ENCODE measurements at places on chromosomes 13 and 19.

GRCh38 chr13:75945841-75946482 lies 309.8 kb downstream of the LMO7 start:
- H3K4me1 ChIP-seq = no peaks in the 10 kb centered on the region
- H3K27ac ChIP-seq = no peak overlapping the region
- DNase-seq = no peak
- no peak overlapping the region for H3K4me3 ChIP-seq
- no peaks in the 10 kb centered on the region for H3K27me3 ChIP-seq

GRCh38 chr13:102020611-102021216 lies 381.1 kb downstream of the FGF14 start:
- H3K4me3 ChIP-seq = no peak overlapping the region
- H3K27ac ChIP-seq = no peak overlapping the region
- H3K4me1 ChIP-seq = no peaks in the 10 kb centered on the region
- no peak for DNase-seq

- H3K4me1 ChIP-seq = no peaks in the 10 kb centered on the region
- no peak for DNase-seq
- no peak overlapping the region for H3K27ac ChIP-seq
Observed at GRCh38 chr13:26663791-26664190, 96.8 kb downstream of the GPR12 start.

DNA sequence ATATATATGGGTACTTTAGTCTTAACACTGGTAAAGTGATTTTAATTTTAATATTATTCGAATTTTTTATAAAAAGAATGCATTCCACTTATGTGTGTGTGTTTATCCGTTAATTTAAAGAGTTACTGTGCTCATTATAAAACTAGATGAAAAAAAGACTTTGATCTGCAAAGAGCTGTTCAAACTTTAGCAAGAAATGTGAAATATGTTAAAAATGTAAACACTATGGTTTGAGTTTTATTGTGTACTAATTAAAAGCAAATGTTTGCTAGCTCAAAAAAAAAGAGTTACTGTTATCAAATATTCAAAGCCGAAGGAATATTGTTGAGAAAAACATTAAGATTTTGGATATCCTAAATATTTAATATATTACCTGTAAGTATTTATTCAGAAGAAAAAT lies 34.5 kb downstream of the UFM1 start:
- no peaks in the 10 kb centered on the region for H3K4me1 ChIP-seq
- no peak overlapping the region for H3K4me3 ChIP-seq
- H3K27me3 ChIP-seq = no peaks in the 10 kb centered on the region
- H3K27ac ChIP-seq = no peak overlapping the region

DNA sequence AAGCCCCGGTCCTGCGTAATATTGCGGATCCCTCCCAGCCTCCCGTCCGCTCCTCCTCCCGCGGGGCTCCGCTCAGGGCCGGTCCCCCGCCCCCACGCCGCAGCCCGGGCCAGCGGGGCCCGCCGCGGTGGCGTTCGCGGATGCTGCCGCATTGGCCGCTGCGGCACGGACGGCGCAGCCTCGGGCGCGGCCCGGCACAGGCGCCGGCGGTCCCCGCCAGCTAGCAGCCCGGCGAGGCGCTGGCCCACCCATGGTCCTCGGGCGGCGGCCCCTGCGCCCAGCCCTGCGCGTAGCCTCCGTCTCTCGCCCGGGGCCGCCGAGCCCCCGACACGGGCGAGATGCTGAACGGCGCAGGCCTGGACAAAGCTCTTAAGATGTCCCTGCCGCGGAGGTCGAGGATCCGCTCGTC lies at the start of gene ATP8A2:
Gene ATP8A2 (plus strand): TSS at position 100 of the 409 bp plus-strand sequence. CDS start 239 bp downstream, at position 339.
- peaks cover 6% of the 10 kb centered on the region for H3K4me1 ChIP-seq
- H3K36me3 ChIP-seq = no peaks in the 10 kb centered on the region
- no peaks in the 10 kb centered on the region for H3K27me3 ChIP-seq
- no peak within 1 kb of the TSS for H3K27ac ChIP-seq

DNA sequence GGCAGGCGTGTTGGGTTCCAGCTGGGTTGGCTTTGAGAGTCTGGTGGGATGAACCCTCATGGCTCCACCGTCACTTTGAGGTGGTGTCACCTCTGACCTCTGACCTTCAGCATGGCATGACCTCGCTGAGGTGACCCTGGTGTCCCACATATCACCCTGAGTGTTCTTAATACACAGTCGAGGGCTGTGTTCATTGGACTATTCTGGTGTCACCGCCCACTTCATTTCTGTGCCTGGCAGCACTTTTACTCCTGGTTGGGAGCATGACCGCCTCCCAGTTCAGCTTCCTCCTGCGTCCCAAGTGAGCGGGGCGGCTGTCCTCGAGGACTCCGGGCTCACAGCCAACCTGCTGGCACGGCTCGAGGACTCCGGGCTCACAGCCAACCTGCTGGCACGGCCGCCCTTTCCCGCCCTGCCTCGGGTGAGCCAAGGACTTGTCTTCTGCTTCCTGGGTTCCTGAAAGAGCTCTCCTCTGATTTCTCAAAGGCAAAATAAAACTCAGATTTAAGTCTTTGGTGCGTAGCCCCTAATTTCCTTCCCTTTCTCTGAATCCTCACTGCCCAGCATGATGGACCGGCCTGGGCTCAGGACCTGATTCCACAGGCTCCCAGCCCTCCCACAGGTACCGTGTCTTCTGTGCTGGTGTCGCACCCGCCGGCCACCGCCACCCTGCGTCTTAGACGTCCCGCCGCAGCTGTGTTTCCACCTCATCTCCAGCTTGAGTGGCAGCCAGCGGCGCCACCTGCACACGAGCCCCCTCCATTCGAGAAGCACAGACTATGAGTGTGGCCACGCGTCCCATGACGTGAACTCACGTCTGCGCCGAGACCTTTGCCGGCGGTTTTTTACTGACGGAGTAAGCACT lies 10.4 kb downstream of the ATP4B start:
- H3K4me1 ChIP-seq = peaks cover 20% of the 10 kb centered on the region
- H3K4me3 ChIP-seq = no peak overlapping the region
- no peaks in the 10 kb centered on the region for H3K36me3 ChIP-seq
- H3K27me3 ChIP-seq = no peaks in the 10 kb centered on the region
- DNase-seq = no peak
- H3K27ac ChIP-seq = no peak overlapping the region

DNA sequence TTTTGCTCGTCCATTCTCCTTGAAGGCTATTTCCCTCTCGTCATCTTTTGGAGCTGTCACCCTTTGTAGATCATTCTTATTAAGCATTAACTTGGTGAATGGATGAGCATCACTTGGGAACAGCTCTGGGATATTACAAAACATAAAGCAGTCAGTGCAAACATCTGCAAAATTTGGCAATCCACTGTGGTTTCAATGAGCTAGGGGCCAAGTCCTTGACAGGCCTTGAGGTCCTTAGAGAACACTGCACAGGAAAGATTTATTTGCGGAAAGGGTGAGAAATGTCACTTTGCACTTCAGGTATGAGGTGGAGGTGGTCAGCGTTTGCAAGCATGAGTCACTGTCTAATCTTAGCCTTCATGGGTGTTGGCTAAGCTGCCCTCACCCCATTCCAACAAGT lies 239.7 kb upstream of the MAB21L1 start:
- H3K27ac ChIP-seq = no peak overlapping the region
- no peak for DNase-seq
- no peaks in the 10 kb centered on the region for H3K27me3 ChIP-seq

GRCh38 chr19:40685563-40685962 lies 4.9 kb downstream of the NUMBL start:
- no peaks in the 10 kb centered on the region for H3K27me3 ChIP-seq
- H3K36me3 ChIP-seq = no peaks in the 10 kb centered on the region
- H3K27ac ChIP-seq = no peak overlapping the region
- peaks cover 32% of the 10 kb centered on the region for H3K4me1 ChIP-seq

DNA sequence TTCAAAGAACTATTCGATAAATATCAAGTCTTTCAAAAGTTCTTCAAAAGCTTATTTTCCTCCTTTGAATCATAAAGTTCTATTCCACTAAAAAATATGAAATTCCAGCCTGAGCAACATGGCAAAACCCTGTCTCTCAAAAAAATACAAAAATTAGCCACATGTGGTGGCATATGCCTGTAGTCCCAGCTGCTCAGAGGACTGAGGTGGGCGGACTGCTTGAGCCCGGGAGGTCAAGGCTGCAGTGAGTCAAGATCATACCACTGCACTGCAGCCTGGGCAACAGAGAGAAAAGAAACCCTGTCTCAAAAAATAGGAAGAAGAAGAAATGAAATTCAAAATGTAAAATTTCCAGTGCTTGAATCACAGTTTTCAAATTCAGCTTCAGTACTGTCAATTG lies 24.6 kb downstream of the CAB39L start:
- no peaks in the 10 kb centered on the region for H3K36me3 ChIP-seq
- no peaks in the 10 kb centered on the region for H3K27me3 ChIP-seq
- H3K4me3 ChIP-seq = no peak overlapping the region
- no peak overlapping the region for H3K27ac ChIP-seq

DNA sequence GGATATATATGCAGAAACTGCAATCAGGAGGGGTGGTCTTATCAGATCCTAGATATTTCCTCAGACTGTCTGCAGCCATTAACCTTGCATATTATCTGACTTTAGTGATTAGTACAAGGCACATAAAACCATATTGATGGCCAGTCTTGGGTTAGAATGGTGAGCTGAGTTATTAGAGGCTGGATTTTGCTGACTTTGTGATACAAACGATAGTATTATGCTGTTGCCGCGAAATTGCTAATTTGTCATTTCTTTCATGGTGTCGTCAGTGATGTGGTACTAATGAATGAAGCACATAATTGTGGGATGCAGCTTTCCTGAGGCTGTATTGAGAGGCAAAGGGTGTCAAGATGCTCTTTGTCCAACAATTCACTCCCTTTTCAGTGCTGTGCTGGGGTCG lies 172.5 kb downstream of the TEX29 start:
- DNase-seq = no peak
- H3K27me3 ChIP-seq = no peaks in the 10 kb centered on the region
- no peaks in the 10 kb centered on the region for H3K4me1 ChIP-seq

DNA sequence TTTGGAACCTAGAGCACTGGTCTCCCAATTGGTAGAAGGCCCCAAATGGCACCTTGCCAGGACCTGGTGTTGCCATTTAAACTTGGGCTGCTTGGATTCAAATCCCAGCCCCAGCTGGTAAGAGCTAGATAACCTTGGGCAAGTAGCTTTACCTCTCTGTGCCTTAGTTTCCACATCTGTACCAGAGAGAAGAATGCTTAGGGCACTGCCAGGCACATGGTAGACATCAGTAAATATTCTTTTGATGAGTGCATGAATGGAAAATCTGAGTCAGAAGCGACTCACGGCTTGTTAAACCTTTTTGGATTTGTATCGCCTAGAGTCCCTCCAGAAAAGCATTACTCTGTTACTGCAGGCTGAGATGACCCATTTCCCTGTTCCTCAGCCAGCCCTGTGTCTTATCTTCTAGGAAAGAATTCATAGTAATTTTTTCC lies 90.9 kb downstream of the SIPA1L3 start:
- no peaks in the 10 kb centered on the region for H3K36me3 ChIP-seq
- H3K4me1 ChIP-seq = peaks cover 28% of the 10 kb centered on the region
- H3K4me3 ChIP-seq = no peak overlapping the region
